Osteocyte (in vitro differentiated cells): ENCODE measurements at places on chromosomes 13 and 19.

DNA sequence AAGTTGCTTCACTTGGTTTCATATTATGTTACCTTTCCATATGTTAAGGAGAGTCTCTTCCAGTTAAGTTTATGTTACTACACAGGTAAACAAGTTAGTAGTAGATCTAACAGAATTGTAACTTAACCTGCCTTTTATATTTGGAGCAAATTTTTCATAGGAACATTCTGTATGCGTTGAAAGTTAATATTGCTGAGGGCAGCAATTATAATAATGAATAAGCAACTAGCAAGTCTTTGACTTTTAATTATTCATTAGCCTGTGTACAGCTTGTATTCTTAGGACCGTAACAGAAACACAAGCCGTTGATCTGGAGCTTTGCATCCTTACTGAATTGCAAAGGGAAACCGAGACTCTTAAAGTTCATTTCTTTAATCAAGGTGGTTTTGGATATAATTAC lies 11.6 kb downstream of the SUGT1 start:
- no peaks in the 10 kb centered on the region for H3K4me1 ChIP-seq
- no peak overlapping the region for H3K4me3 ChIP-seq
- H3K27me3 ChIP-seq, result no peaks in the 10 kb centered on the region
- peaks cover 42% of the 10 kb centered on the region for H3K36me3 ChIP-seq

DNA sequence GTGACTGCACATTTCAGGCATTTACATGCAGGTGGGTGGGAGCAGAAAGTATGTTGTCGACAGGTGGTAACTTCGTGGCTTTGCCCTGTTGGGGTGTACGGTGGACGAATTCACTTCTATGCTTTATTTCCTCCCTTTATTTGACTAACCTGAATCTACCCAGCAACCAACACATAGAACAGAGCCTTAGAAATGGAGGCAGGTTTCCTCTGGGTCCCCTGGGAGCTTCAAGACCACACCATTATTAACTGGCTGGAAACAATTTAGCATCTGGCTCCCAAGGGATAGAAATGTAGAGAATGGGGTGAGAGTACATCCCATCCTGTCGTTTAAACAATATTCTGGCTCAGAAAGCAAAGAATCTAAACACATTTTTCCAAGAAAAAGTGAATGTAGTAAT lies 244.4 kb downstream of the DLEU7 start:
- H3K4me3 ChIP-seq, result no peak overlapping the region
- DNase-seq, result no peak

DNA sequence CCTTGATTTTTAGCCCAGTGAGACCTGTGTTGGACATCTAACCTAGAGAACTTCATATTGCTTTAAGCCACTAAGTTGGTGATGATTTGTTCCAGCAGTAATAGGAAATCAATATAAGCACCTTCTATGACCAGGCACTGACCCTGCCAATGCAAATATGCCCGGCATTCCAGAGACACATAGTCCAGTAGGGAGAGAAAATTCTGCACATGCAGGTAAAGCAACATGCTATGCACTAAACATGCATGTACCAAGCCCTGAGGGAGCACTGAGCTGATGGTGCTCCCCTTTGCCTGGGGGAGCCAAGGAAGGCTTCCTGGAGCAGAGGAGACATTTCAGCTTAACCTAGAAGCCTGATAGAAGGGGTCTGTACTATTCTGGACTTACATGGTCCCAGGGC lies 40.4 kb upstream of the C13orf42 start:
- no peak overlapping the region for H3K27ac ChIP-seq
- DNase-seq, result peak; percentile 34
- H3K27me3 ChIP-seq, result peaks cover 43% of the 10 kb centered on the region
- H3K36me3 ChIP-seq, result no peaks in the 10 kb centered on the region
- no peak overlapping the region for H3K4me3 ChIP-seq

DNA sequence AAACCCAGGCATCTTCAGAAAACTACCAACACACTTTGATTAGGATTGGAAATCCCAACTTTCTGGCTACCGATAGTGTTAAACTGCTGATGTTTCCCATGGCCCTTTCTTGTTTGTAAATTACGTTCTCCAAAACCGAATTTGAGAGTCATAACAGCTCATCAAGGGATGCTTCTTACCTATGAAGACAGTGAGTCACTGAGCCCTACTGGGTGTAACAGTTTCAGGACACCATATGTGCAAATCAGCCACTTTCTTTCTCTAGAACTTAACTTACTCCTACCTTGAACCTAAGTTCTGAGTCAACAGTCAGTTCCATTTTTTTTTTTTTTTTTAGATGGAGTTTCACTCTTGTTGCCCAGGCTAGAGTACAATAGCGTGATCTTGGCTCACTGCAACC lies 410.1 kb upstream of the TSHZ3 start:
- H3K4me3 ChIP-seq, result no peak overlapping the region
- H3K27ac ChIP-seq, result no peak overlapping the region
- no peaks in the 10 kb centered on the region for H3K27me3 ChIP-seq
- DNase-seq, result no peak
- no peaks in the 10 kb centered on the region for H3K36me3 ChIP-seq

GRCh38 chr19:6413721-6414643 lies 10.6 kb downstream of the KHSRP start:
- no peak for DNase-seq
- peaks cover 23% of the 10 kb centered on the region for H3K36me3 ChIP-seq
- H3K4me3 ChIP-seq, result no peak overlapping the region
- H3K27ac ChIP-seq, result no peak overlapping the region
- H3K27me3 ChIP-seq, result no peaks in the 10 kb centered on the region
- H3K4me1 ChIP-seq, result no peaks in the 10 kb centered on the region

DNA sequence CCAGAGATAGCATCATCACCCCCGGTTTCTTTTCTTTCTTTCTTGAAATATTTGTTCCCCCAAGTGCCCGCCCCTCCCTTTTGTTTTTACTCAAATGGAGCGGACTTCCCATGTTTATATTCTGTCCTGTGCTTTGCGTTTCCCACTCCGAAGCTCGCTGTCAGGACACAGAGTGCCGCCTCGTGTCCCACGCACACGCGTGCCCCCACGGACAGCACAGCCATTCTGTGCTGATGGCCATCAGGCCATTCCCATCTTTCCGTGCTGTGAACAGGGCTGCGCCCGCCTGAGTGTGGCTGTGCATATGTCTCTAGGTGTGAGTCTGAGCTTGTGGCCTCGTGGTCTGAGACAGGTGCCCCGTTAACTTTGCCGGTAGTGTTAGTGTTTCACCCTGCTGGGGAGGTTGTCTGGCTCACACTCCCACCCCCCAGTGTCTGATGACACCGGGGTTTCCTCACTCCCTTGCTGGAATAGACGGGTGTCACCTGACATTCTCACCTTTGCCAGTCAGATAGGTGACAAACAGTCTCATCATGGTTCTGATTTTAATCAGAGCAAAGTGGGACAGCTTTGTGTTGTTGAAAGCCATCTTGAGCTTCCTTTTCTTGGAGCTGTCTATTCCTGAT lies 6.9 kb downstream of the PAK4 start:
- no peak overlapping the region for H3K27ac ChIP-seq
- H3K36me3 ChIP-seq, result no peaks in the 10 kb centered on the region
- H3K4me3 ChIP-seq, result no peak overlapping the region
- DNase-seq, result no peak

DNA sequence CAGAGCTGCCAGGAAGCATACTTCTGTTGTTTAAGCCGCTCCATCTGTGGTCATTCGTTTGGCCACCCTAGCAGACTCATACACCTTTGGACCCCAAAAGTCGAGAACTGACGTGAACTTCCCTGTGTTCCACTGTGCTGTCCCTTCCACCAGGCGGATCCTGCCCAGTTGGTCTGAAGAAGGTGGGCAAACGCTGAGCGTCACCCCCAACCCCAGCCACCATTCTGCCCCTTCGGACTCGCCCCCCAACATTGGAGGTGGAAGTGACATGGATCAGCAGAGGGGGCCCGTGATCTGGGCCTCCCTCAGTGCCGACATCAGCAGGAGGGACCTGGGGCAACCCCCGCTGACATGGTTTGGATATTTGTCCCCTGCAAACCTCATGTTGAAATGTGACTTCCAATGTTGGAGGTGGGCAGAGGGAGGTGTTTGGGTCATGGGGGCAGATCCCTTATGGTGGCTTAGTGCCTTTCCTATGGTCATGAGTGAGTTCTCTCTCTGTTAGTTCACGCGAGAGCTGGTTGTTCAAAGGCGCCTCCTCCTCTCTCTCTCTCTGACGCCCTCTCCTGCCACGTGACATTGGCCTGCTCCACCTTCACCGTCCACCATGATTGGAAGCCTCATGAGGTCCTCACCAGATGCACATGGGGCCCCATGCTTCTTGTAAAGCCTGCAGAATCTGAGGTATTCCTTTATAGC lies 93.6 kb upstream of the ZNF507 start:
- no peaks in the 10 kb centered on the region for H3K36me3 ChIP-seq
- H3K4me3 ChIP-seq, result no peak overlapping the region
- no peak overlapping the region for H3K27ac ChIP-seq
- no peaks in the 10 kb centered on the region for H3K4me1 ChIP-seq
